ENCODE measurements at places on chromosomes 12 and 14. TPM values are rescaled to one million over a fixed set of nuclear protein-coding genes. Genes with fewer than 3 reads are reported as not detected.

GRCh38 chr12:109937371-109937770 is 37.3 kb downstream of the TCHP start:
- H3K27me3 ChIP-seq = no peaks in the 10 kb centered on the region
- no peak for DNase-seq
- peaks cover 15% of the 10 kb centered on the region for H3K36me3 ChIP-seq

- no peak for DNase-seq
- no peak overlapping the region for H3K27ac ChIP-seq
- no peaks in the 10 kb centered on the region for H3K36me3 ChIP-seq
- H3K4me1 ChIP-seq = no peaks in the 10 kb centered on the region
Measured at GRCh38 chr14:87264272-87264785, 728.7 kb downstream of the GALC start.

DNA sequence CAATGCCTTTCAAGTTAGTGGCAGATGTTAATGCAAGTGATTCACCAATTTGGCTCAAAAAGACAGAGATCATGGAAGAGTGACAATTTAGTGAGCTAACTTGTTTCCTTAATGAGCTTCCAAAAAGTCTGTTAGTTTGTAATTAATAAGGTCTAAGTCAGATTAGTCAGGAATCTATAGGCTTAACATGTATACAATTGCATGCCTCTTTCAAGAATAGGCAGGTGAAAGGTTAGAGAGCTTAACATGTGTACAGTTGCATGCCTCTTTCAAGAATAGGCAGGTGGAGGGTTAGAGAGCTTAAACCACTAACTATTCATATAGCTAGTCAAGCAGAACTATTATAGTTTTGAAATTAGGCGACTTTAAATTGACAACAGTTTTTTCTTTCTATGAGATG is 663.8 kb downstream of the C12orf50 start:
- H3K27ac ChIP-seq = no peak overlapping the region
- H3K27me3 ChIP-seq = no peaks in the 10 kb centered on the region
- H3K4me1 ChIP-seq = no peaks in the 10 kb centered on the region
- no peak overlapping the region for H3K4me3 ChIP-seq

DNA sequence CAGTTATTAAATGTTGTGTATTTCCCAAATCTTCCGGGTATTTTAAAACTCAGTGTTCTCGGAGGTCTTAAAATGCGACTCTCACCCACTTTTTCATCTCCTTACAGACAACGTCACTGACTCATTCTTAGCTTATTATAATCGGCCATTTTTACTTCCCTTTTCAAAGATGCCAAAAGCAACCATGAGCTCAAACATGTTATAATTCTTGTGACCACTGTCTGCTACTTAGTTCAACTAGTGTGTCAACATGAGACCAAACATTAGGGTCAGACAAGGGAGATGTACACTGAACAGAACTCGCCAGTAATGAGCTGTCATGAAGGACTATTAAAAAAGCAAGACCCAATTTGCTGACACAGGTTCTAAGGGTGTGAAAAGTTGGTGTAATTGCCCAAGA is 4.2 kb upstream of the GRIP1 start:
- DNase-seq = no peak
- H3K27me3 ChIP-seq = no peaks in the 10 kb centered on the region

DNA sequence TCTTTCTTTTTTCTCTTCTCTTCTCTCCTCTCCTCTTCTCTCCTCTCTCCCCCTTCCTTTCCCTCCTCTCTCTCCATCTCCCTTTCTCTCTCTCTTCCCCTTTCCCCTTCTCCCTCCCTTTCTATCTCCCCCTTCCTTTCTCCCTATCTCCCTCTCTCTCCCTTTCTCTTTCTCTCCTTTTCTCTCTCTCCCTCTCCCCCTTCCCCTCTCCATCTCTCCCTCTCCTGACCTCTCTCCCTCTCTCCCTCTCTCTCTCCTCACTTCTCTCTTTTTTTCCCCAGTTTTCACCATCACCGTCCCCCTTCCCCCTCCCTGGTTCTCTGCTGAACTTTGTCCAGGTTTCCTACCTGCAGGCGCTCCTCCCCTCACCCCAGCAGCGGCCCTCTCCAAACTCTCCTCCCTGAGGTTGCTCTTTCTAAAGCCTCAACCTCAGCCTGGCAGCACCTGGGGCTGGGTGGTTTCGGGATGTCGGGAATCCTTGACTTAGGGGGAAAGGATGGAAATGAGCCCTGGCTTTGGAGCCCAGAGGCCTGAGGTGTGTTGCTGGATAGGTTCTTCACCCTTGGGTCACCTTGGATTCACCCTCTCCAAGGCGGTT is 14.7 kb upstream of the TBX3 start:
- H3K27ac ChIP-seq = no peak overlapping the region
- H3K4me3 ChIP-seq = no peak overlapping the region
- H3K36me3 ChIP-seq = no peaks in the 10 kb centered on the region
- H3K27me3 ChIP-seq = peaks cover 44% of the 10 kb centered on the region

DNA sequence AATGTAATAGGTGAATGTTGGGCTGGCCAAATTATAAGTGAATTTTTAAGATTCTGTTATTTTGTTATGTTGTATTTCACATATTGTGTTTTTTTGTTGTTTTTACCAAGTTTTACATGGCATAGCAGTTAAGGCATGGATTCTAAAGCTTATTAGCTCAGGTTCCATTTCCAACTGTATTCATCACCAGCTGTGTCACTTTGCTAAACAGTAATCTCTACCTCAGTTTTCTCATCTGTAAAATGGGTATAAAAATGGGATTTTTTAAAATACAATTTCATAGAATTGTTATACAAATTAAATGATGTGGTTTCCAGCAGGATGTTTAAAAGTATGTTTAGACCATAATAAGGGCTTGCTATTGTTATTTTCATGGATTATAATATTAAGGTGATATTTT is 512.2 kb downstream of the SLC16A7 start:
- no peaks in the 10 kb centered on the region for H3K27me3 ChIP-seq
- H3K4me3 ChIP-seq = no peak overlapping the region
- no peaks in the 10 kb centered on the region for H3K36me3 ChIP-seq

DNA sequence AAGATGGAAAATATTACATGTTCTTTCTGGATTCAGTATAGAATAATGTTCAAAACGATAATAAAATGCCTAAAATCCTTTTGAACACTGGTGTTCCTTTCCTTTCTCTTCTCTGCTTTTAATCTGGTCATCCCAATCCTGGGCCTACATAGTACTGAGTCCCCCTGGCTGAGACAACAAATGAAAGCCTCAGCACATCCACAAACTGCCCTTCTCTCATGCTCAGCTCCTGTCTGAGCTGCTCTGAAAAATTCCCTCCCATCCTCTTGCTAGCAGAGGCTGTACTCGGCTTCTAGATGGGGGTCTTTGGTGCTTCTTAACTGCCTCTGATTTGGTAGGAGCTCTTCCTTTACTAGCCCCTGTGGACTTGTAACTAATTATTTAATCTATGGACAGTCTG is 232.3 kb downstream of the MED13L start:
- no peak overlapping the region for H3K4me3 ChIP-seq
- H3K4me1 ChIP-seq = no peaks in the 10 kb centered on the region
- DNase-seq = no peak
- H3K27me3 ChIP-seq = no peaks in the 10 kb centered on the region
- no peak overlapping the region for H3K27ac ChIP-seq
- peaks cover 8% of the 10 kb centered on the region for H3K36me3 ChIP-seq

CMKLR1 gene
- total RNA-seq = 0.54 TPM

TAPBPL gene
- 71.2 TPM for total RNA-seq

DDN gene
- 0.10 TPM for total RNA-seq
